ENCODE measurements at places on chromosomes 5 and 9.

DNA sequence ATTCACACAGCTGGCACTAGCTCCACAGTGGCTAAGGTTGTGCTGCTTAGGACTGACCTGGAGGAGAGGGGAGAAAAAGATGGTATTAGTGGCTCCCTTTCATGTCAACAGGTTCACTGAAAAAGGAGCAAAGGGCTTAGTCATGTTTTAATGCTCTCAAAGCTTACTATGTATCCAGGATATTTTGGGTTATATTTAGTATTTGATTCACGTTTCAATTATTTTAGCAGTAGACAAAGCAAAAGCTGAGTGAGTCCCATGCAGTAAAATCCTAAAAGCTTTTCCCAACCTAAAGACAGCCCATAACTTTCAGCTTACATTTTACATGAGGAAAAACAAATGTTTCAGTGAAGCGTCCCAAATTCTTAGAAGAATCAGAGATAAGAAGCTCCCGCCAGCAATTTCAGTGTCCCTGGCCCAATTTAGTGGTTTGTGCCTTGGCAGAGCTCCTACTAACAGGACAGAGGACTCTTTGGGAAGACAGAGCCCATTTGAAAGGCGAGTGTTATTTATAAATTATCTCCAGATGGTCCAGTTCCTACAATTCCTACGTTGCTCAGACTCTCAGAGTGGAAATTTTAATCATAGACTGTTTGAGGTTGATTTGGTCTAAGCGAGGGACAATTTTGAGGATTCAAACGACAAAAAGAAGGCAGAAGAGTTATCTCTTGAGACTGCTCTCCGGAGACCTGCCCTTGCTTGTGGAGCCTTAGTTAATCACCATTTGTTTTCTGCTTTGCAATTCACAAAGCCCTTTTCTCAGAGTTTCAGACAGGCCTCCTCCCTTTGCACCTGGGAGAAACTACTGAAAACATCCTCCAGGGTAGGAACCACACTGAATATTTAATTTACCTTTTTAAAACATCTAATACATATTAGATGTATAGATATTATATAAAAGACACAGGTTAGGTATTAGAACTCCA is 225.0 kb upstream of the ANKRD55 start:
- no peak for DNase-seq

- DNase-seq, result no peak
These were observed 192.5 kb downstream of the CDK5RAP2 start for GRCh38 chr9:120387257-120388002.

DNA sequence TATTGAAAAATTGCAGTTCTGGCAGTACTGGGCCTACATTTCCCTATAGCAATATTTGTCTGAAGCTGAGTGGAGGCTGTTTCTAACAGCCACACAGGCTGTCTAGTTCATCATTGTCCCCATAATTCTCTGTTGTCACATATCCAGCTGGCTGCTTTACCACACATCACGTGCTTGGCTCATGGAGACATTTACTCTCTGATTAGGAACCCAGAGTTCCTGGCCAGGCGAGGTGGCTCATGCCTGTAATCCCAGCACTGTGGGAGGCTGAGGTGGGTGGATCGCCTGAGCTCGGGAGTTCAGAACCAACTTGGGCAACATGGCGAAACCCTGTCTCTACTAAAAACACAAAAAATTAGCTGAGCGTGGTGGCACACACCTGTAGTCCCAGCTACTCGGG is 81.4 kb downstream of the PGM5 start:
- DNase-seq, result no peak

GRCh38 chr9:72349911-72350310 is 15.1 kb downstream of the ZFAND5 start:
- no peak for DNase-seq

DNA sequence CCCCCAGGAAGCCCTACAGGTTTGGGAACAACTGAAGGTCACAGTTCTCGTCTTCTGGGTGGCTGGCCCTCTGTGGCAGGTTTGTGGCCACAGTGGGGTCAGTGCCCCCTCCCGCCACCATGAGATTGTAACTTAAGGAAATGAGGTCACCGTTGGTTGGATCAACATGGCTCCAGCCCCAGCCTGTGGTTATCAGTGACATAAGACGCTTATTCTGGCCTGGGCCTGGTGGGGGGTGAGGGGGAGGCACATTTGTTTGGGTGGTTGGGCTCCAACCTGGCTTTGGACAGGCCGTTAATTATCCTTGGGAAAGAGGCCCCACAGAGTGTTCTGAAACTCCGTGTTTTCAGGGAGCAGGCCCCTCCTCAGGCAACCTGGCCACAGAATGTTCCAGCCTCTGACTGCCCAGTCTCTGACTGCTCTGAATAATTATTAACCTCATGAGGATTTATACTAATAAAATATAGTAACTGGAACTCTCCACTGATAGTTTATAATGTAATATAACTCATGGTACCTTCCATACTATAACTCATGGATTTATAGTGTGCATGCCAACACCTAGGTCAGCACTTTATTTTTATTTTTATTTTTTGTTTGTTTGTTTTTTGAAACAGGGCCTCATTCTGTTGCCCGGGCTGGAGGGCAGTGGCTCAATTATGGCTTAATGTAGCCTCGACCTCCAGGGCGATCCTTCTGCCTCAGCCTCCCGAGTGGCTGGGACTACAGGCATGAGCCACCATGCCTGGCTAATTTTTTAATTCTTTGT is 58.0 kb upstream of the RPL26L1 start:
- DNase-seq, result peak; percentile 65

DNA sequence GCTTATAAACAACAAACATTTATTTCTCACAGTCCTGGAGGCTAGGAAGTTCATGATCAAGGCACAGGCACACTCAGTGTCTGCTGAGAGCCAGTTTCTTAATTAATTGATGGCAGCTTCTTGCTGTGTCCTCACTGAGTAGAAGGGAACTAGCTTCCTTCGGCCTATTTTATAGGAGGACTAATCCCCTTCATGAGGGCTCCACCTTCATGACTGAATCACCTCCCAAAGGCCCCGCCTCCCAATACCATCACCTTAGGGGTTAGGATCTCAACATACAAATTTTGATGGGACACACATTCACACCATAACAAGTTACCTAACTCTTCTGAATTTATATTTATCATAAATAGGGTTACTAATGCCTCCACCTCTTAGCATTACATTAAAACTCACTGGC is 129.8 kb downstream of the GNAQ start:
- no peak for DNase-seq

DNA sequence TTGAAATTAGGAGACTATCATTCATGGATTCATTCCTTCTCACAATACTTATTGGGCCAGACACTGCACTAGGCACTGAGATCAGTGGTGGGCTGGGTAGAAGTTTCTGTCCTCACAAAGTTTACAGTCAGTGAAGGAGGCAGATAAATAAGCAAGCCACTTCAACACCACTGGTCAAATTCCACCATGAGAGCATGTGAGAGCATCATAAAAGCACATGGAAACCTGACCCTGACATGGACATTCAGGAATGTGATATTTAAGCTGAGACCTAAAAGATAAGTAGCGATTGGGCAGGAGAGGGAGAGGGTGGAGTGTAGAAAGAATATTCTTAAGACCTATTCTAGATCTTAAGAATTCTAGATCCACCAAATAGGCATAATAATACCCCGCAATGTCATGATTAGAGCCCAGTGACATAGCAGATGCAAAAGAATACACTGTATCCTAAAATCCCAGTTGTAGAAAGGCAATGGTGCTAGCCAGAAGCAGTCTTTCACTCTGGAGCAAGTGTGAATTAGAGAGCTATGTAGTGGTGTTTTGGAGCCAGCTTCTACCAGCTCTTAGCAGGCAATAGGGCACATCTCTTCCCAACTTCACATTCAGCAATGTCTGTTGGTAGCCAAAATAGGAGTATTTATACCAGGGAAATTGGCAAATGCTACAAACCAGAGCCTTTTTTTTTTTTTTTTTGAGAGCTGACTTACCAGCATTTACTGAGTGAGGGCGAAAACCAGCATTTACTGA is 46.4 kb downstream of the SH3RF2 start:
- DNase-seq, result no peak

GRCh38 chr5:93845376-93845775 is 104.0 kb upstream of the POU5F2 start:
- DNase-seq, result peak; percentile 6

GRCh38 chr9:136078024-136078423 is 17.1 kb downstream of the NACC2 start:
- no peak for DNase-seq

GRCh38 chr5:163964671-163965070 is 459.3 kb downstream of the MAT2B start:
- DNase-seq, result no peak

DNA sequence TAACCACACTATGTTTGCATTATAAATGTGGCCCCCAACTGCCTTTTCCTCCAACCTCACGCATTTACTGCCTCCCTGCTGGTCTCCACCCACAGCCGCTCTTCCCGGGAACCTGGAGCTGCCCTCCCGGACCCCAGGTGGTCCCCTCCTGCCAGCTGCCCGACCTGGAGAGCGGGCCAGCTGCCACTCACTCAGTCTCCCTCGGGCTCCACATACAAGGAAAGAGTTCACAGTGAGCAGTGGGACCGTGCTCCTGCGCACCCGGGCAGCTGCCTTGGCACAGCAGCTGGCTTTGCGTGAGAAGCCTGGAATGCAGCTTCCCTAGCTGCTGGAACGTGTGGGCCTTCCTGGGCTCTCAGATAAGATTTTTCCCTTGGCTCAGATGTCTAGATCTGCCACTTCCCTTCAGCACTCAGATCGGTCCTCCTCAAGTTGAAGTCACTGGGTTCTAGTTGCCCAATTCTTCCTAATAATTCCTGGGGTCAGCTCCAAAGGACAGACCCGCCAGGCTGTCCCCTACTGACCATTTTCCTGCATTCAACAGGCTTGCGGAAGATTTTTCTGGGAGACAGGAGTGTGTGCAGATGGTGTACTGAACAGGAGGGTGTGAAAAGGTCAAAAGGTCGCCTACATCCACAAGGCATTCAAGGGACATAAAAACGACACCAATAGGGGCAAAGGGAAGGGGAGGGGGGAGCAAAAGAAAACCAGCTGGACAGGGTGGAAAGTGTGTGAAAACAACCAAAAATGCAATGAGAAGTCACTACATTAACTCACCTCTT is 69.1 kb downstream of the MYO10 start:
- DNase-seq, result no peak

GRCh38 chr5:150174285-150174684 is 7.7 kb downstream of the CDX1 start:
- no peak for DNase-seq

- no peak for DNase-seq
These were observed 23.2 kb downstream of the CDKN2A start for GRCh38 chr9:21970800-21971640.

DNA sequence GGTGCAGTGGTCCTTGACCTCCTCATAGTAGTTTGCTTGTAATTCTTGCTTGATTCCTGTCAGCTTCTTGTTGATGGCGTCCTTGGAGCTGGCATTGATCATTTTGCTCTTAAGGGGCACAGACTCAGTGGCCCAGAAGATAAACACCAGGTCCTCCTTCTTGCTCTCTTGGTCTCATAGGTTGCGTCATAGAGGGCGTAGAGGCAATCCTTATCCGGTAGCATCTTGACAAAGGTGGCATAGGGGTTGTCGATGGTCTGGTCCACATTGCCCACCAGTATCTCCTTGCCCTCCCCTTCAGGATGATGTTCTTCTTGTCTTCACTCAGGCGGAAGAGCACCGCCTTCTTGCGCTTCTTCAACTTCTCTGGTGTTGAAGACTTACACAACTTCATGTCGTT is 19.2 kb downstream of the CCDC125 start:
- DNase-seq, result no peak

DNA sequence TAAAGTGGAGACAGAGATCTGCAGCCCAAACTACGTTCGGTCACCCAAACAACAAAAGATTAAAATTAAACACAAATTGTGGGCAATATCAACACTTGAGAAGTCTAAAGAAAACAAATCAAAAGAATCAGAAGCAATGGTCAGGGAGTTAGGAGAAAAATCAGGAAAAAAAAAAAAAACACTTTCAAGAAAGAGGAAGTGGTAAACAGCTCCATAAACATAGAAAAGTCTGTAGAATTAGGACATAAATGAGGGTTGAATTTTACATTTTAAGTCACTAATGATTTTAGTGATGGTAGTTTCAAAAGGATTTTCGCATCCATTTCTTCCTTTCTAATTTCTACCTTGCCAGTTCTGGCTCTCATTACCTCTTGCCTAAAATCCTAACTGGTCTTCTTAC is 10.1 kb downstream of the RNF145 start:
- DNase-seq, result no peak

GRCh38 chr5:123028222-123028621 is 8.3 kb downstream of the PPIC start:
- no peak for DNase-seq

GRCh38 chr5:151065609-151066008 is 15.2 kb downstream of the TNIP1 start:
- no peak for DNase-seq

- DNase-seq, result no peak
These were observed 36.0 kb upstream of the FYB1 start for GRCh38 chr5:39255406-39255805.

DNA sequence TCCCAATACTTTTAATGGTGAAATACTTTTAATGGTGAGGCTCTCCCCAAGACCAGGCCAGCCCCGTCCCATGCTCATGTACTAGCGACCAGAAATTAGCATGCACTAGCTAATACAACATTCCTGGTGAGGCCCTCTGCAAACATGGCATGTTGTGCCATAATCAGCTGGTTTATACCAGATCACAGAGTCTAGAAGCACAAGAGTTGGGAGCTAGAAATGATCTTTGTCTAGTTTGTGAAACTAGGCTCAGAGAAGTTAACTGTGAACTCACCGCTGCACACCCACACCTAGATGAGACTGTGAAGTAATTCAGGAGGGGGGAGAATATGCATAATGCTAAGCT is 37.4 kb downstream of the MTMR12 start:
- no peak for DNase-seq

DNA sequence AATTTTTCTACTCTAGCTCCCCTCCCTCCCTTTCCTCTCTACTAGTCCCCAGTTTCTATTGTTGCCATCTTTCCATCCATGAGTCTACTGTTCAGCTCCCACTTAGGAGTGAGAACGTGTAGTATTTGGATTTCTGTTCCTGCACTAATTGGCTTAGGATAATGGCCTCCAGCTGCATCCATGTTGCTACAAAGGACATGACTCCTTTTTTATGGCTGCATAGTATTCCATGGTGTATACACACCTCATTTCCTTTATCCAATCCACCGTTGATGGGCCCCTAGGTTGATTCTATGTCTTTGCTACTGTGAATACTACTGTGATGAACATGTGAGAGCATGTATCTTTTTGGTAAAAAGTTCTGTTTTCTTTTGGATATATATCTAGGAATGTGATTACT is 138.9 kb upstream of the MSX2 start:
- DNase-seq, result no peak

GRCh38 chr5:64339769-64340168 is 166.0 kb upstream of the RGS7BP start:
- DNase-seq, result no peak
